ENCODE measurements at places on chromosomes 11 and 22. TPM values are rescaled to one million over a fixed set of nuclear protein-coding genes. Genes with fewer than 3 reads are reported as not detected.

- no peaks in the 10 kb centered on the region for H3K27me3 ChIP-seq
- H3K4me3 ChIP-seq: no peak overlapping the region
- H3K4me1 ChIP-seq: no peaks in the 10 kb centered on the region
- no peaks in the 10 kb centered on the region for H3K36me3 ChIP-seq
- DNase-seq: no peak
Measured at GRCh38 chr11:42972741-42973140, 339.1 kb upstream of the API5 start.

- no peak overlapping the region for H3K4me3 ChIP-seq
- no peak overlapping the region for H3K27ac ChIP-seq
- no peak for DNase-seq
- H3K4me1 ChIP-seq: no peaks in the 10 kb centered on the region
- H3K36me3 ChIP-seq: no peaks in the 10 kb centered on the region
- H3K27me3 ChIP-seq: no peaks in the 10 kb centered on the region
Measured at GRCh38 chr22:25023879-25024278, 71.4 kb downstream of the KIAA1671 start.

DNA sequence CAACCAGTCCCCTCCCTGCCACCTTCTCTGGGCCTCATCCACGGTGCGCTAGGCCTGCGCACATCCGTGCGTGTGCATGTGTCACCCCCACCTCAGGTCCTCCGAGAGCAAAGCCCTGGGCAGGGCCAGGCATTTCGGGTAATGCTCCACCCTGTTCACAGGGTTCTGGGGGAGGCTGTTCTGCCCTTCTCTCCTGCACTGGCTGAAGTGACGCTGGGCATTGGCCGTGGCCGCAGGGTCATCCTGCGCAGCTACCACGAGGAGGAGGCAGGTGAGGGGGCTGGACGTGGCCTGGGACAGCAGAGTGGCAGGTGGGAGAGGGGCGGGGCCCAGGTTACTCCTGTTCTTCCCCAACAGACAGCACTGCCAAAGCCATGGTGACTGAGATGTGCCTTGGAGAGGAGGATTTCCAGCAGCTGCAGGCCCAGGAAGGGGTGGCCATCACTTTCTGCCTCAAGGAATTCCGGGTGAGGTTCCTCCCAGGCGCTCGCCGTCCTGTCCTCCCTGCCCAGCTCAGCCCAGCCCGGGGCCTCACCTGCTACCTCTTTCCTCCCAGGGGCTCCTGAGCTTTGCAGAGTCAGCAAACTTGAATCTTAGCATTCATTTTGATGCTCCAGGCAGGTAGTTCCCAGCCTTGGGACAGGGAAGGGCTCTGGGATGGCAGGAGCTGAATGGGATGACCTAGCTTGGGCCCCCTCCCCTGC is 3.9 kb downstream of the RAD9A start:
- H3K4me3 ChIP-seq: no peak overlapping the region
- no peak overlapping the region for H3K27ac ChIP-seq
- no peak for DNase-seq
- H3K27me3 ChIP-seq: no peaks in the 10 kb centered on the region

DNA sequence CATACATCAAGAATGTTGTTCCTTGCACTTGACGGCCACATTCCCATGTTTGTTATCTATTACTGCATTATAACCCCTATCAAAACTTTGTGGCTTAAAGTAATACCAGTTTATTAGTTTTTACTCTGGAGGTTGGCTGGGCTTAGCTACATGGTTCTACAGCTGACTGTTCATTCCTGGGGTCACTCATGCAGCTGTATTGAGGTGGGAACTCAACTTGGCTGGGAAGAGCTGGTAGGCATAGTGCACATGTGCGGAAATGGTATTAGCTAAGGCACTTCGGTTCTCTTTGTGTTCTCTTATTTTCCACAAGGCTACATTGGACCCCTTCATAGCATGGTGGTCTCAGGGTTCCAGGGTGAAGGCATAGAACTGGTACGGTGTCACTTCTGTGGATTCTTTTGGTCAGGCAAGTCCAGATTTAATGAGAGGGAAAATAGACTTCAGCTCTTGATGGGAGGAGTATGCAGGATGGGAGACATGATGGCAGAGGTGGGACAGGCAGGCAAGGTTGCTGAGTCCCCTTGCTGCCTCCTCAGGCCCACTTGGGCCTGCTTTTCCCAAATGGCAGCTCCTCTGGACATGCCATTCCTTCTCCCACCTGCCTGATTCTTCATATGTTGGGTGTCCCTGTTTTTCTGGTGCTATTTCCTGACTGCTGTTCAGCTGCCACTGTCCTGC is 16.1 kb downstream of the YDJC start:
- no peaks in the 10 kb centered on the region for H3K4me1 ChIP-seq
- H3K36me3 ChIP-seq: peaks cover 49% of the 10 kb centered on the region
- no peak overlapping the region for H3K27ac ChIP-seq
- no peak for DNase-seq

- no peaks in the 10 kb centered on the region for H3K36me3 ChIP-seq
- H3K4me3 ChIP-seq: no peak overlapping the region
- no peak overlapping the region for H3K27ac ChIP-seq
- H3K4me1 ChIP-seq: no peaks in the 10 kb centered on the region
- H3K27me3 ChIP-seq: no peaks in the 10 kb centered on the region
Measured at GRCh38 chr11:98630736-98631135, 390.0 kb upstream of the CNTN5 start.

DNA sequence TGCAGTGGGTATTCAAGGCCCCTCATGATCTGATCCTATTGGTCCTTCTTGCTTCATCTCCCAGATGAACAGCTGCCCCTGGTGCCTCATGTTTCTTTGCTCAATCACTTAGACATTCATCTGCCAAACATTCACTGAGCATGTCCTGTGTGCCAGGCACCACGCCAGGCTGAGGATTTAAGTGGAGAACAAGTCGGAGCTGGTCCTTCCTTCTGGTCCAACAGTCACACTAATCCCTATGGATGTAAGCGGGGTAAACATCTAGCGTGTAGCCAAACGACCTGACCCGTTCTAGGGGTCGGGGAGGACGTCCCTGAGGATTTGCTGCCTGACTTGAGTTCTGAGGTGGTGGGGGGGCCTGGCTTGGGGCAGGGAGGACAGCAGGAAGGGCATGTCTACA is 21.9 kb downstream of the ZMAT5 start:
- no peak overlapping the region for H3K27ac ChIP-seq
- H3K27me3 ChIP-seq: no peaks in the 10 kb centered on the region
- DNase-seq: no peak
- no peak overlapping the region for H3K4me3 ChIP-seq
- peaks cover 41% of the 10 kb centered on the region for H3K36me3 ChIP-seq

- peaks cover 19% of the 10 kb centered on the region for H3K36me3 ChIP-seq
- H3K4me3 ChIP-seq: no peak overlapping the region
- H3K4me1 ChIP-seq: peaks cover 8% of the 10 kb centered on the region
- no peak overlapping the region for H3K27ac ChIP-seq
- H3K27me3 ChIP-seq: no peaks in the 10 kb centered on the region
- DNase-seq: peak; percentile 77
Measured at GRCh38 chr22:36277482-36278291, 24.8 kb downstream of the APOL1 start.

- H3K27ac ChIP-seq: peak within 1 kb of the TSS; percentile 55
- peak within 1 kb of the TSS; percentile 16 for H3K4me3 ChIP-seq
- no peak for DNase-seq
- H3K36me3 ChIP-seq: peaks cover 42% of the 10 kb centered on the region
Measured at GRCh38 chr22:30574095-30574981, at the start of gene GAL3ST1. Gene GAL3ST1 (minus strand): TSS chr22:30574665. CDS start chr22:30557392, 17,273 bp downstream.

The SPTBN2 gene
- 8.1 TPM for total RNA-seq

The OR10A2 gene
- total RNA-seq: not detected
